ENCODE measurements at places on chromosomes 2 and 18. TPM values are rescaled to one million over a fixed set of nuclear protein-coding genes. Genes with fewer than 3 reads are reported as not detected.

GRCh38 chr2:196963961-196964360 is 37.5 kb upstream of the PGAP1 start:
- no peak for DNase-seq

DNA sequence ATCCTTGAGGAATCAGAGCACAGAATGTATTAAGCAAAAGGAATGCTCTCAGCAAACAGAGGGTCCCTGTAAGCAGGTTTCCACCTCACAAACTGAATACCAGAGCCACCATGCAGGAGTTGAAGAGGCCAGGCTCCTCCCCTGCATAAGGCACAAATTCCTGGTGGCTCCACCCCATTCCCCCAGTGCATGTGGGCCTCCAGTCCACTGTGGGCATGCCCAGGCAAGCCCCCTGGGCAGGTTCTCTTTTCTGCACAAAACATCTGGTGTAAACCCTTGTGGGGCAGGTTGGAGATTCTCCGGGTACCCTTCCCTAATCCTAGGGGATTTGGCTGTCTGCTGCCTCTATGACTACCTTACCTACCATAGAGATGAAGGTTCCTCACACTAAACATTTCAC is 166.5 kb downstream of the PTPRM start:
- no peak for DNase-seq

The ANKRD30B gene
- total RNA-seq = not detected

DNA sequence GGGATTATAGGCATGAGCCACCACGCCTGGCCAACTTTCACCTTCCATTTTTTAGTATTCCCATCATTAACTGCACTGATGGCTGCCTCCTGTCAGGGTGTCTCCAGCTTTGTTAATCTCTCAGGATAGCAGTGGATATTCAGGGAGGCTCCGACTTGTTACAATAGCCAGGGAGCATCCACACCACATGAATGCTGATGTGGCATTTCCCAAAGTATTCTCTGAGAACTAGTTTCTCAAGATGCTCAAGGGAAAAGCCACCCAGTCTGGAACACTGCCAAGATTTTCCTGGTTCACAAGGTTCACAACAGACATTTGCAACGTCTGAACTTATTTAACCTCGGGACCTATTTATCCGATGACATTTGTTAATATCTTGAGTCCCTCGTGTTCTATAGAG is 33.8 kb downstream of the ZNF519 start:
- DNase-seq = no peak

DNA sequence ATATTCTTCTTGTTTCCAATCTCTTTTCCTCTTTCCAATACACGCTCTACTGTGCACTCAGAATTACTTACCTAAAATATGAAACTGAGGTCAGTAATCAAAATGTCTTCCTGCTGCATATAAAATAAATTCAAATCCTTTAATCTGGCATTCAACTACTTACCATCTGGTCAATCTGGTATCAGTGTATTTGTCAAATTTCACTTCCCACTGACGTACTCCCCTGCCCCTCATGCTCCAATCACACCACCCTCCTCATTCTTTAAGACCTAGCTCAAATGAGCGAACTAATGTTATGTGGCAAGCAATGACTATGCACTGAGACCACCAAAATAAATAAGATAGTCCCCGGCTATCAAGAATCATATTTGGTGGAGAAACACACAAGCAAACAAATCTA is 6.7 kb downstream of the ASB3 start:
- no peak for DNase-seq

DNA sequence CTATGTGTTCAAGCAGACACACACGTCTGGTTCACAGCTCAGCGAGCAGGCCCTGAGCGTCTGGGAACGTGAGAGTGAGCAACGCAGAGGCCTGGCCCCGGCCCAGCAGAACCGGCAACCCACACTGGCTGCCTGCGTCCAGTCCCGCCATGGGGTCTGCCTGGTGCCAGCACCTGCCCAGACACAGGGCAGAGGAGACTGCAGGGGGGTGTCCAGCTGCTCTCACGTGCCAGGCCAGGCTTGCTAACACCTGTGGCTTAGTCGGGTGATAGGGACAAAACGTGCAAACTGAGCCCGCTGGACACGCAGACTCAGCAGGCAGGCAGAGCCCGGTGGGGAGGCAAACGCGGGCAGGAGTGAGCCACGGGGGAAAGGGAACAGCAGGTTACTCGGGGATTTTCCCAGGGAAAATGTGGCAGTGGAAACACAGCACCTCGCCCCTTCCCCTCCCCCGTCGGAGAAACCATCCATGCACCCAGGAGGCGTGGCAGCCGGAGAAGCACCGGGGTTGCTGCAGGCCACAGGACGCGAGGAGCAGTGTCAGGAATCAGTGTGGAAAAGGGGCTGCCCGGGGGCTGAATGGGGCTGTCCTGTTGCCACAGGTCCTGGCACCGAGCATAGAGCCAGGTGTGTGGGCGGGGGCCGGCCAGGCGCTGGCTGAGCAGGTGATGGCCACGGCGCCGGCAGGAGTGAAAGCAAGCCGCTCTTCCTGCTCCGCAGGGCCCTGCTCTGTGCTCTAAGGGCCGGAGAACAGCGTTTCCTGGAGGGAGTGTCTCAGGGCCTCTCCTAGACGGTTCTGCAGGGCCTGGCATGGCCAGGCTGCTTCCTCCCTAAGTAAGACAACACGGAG is 154.7 kb downstream of the HDAC4 start:
- peak; percentile 27 for DNase-seq

The CDKL4 gene
- total RNA-seq = 1.5 TPM

DNA sequence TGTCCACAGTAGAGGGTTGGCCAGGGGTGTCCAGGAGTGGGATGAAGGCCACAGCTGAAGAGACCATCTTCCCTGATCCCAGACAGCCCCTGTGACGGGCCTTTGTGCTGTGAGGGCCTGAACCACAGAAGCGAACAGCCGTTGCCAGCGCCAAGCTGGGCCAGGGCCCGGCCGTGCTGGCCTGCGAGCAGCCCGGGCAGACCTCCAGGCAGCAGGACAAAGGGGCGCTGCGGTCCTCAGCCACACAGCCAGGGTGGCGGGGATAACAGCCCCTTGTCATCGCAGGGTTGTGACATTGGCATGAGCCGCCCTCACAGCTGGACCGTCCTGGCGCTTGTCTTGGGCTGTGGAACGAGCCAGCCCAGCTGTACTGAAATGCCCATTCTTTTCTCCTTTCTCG is 161.1 kb downstream of the FAM210A start:
- no peak for DNase-seq

GRCh38 chr2:170247882-170248393 is 70.0 kb downstream of the MYO3B start:
- no peak for DNase-seq

DNA sequence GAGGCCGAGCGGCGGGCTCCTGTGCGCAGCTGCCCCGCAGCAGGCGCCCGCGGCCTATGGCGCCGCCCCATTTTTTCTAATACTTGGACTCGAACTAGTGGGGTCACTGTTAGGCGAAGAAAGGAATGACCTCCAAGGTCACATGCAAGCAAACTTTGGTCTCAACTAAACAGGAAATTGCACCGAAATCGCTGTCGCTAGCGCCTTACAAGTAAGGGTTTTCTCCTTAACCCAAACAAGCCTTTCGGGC is 339 bp downstream of the ACAA2 start:
- peak; percentile 67 for DNase-seq

The SCTR gene
- total RNA-seq = 1.4 TPM

DNA sequence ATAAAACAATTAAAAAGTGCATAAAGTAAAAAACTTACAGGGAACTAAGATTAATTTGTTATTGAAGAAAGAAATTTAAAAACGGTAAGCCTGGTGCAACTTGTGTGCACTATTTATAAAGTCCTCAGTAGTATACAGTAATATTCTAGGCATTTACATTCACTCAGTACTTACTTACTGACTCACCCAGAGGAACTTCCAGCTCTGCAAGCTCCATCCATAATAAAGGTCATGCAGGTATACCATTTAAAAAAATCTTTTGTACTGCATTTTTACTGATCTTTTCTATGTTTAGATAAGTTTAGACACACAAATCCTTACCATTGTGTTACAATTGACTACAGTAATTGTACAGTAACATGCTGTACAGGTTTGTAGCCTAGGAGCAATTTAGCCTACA is 51.5 kb upstream of the NXPH2 start:
- no peak for DNase-seq

DNA sequence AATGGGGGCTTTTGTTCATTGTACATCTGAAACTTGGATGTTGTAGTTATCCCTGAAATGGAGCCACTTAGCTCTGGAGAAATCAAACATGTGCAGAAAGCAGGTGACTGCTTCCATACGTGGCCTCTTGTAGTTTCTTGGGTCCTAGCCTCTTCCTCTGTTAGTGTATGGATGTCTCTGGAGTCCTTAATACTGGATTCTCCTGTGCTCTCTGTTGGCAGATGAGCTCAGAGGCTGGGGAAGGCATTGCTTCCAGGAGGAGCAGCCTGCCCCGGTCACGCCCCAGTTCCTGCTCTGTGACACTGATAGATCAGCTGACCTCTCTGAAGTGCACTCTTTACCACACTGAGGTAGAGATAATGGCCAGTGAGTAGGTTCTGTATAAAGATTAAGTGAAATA is 176.2 kb downstream of the LDLRAD4 start:
- DNase-seq = no peak

DNA sequence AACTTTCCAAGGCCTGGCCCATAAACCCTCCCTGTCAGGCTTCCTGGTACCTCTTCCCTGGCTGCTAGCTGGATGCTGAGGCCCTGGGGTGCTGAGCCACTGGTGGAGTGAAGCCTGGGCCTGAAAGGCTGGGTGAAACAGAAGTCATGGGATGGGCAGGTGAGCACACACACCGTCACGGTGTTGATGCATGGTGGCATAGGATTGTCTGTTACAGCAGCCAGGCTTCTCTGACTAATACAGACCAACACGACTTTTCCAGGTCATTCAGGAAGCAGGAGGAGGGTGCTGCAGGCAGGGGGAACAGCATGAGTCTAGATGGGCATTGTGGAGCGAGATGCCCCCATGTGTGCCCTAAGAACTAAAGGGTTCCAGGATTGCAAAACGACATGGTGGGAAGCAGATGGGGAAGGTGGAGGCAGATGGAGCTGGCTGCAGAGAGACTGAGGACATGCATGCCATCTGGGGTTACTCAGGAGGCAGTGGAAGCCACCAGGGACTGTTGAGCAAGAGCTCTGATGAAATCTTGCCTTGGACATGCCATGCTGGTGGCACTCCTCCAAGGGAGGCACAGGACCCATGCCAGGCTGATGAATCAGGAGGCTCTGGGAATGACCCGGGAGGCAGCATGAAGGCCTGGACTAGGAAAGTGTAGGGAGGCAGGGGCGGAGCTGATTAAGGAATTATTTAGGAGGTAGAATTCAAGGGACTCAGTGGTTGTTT is 480.9 kb downstream of the TSN start:
- no peak for DNase-seq

- DNase-seq = no peak
Measured at GRCh38 chr2:199471443-199472057, 13.8 kb upstream of the SATB2 start.

DNA sequence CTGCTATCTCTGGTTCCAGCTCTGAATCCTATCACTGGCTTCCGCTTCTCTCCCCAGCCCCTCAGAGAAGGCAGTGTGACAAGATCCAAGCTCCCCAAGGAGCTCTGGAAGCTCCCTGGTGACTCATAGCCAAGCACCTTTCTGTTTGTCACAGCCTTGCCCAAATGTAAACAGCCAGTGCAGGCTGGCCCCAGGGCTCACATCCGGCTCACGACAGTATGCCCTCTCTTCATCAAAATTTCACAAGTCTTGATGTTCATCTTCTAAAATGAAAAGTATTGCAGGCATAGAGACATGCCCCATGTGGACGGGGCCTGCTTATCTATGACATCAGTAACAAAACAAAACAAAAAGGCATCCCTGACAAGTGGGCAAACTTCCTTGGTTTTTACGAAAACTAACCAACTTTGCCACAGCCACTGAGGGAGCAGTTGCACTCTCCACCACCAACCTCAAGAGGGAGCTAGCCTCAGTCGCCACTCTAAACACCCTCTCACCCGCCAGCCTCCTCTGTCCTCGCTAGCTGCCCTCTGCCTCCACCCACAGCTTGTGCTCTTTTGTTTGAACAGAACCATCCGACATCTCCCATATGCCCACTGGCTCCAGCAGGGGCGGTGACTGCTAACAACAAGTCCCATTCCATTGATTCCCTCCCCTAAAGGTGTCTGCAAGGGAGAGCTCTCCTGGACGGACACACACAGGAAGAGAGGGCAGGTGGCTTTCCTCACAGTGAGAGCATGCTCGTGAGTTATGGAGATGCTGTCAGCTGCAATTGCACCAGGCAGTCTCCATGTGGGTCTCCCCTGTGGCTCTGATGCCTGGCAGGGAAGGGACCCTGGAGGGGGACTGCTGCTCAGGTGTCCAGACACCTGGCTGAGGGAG is 71.0 kb upstream of the DAPL1 start:
- DNase-seq = no peak

GRCh38 chr2:211455216-211455841 is 898.9 kb downstream of the CPS1 start:
- no peak for DNase-seq

GRCh38 chr2:174797781-174798276 is 33.6 kb upstream of the CHRNA1 start:
- DNase-seq = no peak

DNA sequence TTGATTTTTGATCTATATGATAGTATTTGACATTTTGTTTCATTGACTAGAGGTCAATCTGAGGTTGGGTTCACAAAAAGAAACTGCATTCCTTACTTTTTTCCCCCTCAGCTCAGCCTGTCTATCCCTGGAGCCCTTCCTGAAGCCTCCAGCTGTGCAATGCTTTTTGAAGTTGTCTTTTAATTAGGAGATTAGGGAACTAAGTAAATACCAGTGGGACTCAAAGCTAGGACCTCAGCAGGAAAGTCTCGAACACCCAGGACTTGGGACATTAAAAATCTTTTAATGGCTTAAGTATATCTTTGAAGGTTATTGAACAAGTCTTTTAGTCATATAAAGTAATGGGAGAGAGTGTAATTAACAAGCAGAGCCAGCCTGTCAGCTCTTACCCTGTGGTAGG is 220.2 kb downstream of the PDE11A start:
- DNase-seq = no peak

The TSPYL6 gene
- total RNA-seq = 0.24 TPM

DNA sequence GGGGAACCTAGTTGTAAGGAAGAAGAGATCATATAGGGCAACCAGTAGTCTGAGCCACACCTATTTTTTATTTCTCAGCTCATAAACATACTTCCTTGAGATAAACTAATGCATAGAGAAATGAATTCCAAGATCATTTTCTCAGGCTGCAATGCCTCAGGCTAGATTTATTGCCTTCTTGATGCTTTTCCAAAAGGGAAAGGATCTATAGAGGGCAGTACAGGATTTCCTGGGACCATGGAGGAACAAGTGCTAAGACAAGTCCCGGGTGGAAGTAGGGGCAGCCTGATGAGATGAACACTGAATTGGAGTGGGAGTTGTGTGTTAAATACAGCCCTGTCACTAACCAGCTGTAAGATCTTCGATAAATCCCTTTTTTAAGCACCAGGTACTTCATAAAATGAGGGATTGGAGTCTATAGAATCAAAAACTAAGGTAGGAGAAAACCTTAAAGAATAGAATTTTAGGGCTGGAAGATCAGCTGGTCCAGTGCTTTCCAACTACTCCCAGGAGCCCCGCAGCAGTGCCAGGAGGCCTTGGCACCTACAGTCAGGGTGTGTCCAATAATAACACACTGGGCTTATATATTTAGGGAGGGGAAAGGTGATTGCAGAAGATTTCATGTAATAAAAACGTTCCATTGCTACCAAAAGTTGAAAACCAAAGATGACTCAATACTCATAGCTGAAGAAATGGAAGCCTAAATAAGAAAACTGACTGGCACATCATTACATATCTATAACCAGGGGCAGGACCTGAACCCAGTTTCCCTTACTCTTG is 58.1 kb downstream of the SERTAD2 start:
- no peak for DNase-seq

The TXNDC2 gene
- total RNA-seq = 0.15 TPM
